Central memory CD8-positive, alpha-beta T cell (primary cell): ENCODE measurements at places on chromosomes 2 and 18.

GRCh38 chr2:228039752-228040534 lies 141.5 kb downstream of the SPHKAP start:
- no peak overlapping the region for H3K27ac ChIP-seq
- no peak for DNase-seq
- no peaks in the 10 kb centered on the region for H3K4me1 ChIP-seq
- H3K27me3 ChIP-seq: no peaks in the 10 kb centered on the region
- no peak overlapping the region for H3K4me3 ChIP-seq

GRCh38 chr2:31957354-31958139 lies 53.3 kb downstream of the MEMO1 start:
- no peak for DNase-seq
- H3K27ac ChIP-seq: peak overlapping the region; percentile 79
- H3K36me3 ChIP-seq: peaks cover 11% of the 10 kb centered on the region

DNA sequence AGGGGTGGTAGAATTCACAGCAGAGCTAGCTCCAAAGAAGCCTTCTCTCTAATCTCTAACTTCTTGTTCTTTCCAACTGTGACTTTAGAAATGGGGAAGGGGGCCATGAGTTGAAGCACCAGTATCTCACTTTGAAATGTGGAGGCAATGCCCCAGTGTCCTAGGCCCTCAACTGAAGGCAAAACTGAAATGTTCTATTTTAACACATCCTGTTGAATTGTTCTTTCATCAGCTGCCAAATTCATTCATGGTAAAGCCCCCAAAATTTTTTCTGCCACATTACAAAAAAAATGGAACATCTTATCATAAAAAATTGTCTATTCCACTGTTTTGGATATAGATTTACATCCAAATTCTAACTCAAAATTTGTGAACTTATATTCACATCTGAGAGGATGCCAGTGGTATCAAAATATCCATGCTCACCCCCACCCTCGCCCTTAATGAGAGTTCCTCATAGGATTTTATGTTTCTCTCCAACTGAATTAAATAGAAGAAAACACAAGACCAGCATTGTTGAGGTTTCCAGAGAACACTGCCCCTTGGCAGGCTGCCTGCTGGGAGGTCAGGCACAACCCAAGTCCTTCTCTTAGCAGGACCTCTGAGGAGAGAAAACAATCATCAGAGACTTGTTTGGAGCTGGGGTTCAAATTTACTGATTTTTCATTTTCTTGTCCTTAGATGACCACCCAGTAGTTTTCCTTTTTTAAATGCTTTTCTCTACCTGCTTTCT lies 147.4 kb upstream of the PGAP1 start:
- peaks cover 58% of the 10 kb centered on the region for H3K4me1 ChIP-seq
- H3K27ac ChIP-seq: peak overlapping the region; percentile 63
- no peak overlapping the region for H3K4me3 ChIP-seq
- H3K27me3 ChIP-seq: no peaks in the 10 kb centered on the region
- peaks cover 72% of the 10 kb centered on the region for H3K36me3 ChIP-seq

DNA sequence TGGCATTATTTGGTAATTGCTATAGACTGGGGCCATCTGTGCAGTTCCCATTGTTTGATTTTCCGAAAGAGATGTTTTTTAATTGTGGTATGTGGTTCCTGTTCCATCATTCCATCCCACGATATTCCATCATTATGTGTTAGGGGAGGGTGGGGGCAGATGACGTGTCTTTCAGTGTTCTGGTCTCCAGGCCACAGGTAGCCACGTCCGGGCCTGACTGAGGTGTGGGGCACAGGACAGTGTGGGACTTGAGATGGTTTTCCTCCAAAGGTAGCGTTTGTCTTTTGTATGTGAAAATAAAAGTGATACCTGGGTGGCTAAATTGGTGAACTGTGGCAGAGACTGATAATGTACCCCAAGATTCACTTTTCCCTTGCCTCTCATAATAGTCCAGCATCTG lies 192.2 kb upstream of the HAAO start:
- H3K27ac ChIP-seq: no peak overlapping the region
- H3K4me1 ChIP-seq: no peaks in the 10 kb centered on the region
- H3K4me3 ChIP-seq: no peak overlapping the region

DNA sequence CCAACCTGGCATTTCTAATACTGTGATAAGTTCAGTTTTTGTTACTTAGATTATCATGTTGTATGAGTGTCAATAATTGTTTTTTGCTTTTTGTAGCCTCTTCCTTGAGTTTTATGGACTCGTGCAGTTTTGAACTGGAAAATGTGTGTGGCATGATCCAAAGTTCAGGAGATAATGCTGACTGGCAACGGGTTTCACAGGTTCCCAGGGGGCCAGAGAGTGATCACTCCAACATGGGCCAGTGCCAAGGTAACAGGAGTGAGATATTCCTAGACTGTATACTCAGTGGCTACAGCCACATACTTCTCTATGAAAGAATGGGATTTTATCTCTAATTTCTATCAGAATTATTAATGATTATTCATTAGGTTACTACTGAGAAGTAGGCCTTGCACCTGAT lies 18.2 kb downstream of the MEP1B start:
- no peak overlapping the region for H3K27ac ChIP-seq
- no peaks in the 10 kb centered on the region for H3K36me3 ChIP-seq

DNA sequence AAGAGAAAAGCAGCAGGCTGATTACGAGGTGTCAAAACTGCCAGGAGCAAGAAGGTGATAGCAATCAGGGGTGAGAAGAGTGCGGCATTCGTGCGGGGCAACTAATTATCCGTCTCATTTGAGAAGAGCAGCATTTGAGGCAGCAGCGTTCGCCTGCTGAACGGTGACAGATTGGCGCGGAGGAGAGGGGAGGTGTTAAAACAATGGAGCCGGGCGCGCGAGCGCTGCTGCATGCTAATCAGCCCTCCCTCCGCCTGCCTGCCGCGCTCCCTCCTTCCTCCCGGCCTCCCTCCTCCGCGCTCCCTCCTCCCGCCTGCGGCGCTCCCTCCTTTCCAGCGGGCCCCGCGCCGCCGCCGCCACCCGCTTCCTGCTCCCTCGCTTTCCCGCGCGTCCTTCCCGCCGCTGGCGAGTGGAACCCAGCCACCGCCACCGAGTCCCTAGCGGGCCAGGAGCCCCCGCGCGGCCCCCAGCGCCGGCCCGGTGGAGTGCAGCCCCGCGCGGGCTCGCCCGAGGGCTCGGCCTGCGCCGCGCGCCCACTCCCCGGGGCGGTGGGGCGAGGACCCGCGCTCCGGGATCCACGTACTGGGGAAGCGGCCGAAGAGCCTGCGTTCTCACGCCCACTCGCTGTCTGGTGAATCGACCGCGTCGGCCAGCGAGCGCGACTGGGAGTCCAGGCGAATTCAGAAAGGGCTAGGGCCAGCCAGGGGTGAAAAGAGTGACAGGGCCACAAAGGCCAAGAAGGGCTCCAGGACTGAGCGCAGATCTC lies 69.5 kb upstream of the PSMD14 start:
- H3K4me3 ChIP-seq: peak overlapping the region; percentile 87
- H3K27ac ChIP-seq: peak overlapping the region; percentile 77
- peak; percentile 43 for DNase-seq
- H3K27me3 ChIP-seq: no peaks in the 10 kb centered on the region

DNA sequence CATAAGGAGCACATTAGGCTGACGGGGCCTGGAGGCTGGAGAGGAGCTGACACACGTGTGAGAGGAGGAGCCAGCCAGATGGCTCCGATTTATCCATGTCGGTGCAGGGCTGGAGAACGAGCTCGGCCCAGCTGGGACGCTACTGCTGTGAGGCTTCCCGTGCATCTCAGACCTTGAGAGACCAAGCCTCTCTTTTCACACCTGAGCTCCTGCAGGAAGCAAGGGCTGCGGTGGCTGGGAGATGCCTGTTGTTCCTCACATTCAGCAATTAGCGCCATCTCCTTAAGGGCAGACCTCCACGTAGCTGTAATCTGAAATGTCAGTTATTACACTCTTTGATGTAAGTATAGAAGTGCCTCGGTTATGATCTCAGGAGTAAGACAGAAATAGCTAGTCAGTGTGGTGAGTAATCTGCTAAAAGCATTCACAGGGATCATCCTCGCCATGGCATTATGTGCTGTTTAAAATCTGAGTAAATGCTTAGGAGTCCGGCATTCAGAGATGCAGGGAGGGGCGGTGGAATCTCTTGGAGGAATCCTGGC lies 107.9 kb downstream of the PRKCE start:
- no peaks in the 10 kb centered on the region for H3K27me3 ChIP-seq
- H3K4me1 ChIP-seq: peaks cover 15% of the 10 kb centered on the region
- no peak overlapping the region for H3K27ac ChIP-seq
- no peak for DNase-seq
- H3K4me3 ChIP-seq: no peak overlapping the region

GRCh38 chr2:30784682-30785081 lies 22.6 kb downstream of the CAPN13 start:
- H3K36me3 ChIP-seq: no peaks in the 10 kb centered on the region
- H3K27me3 ChIP-seq: peaks cover 60% of the 10 kb centered on the region
- no peaks in the 10 kb centered on the region for H3K4me1 ChIP-seq
- no peak overlapping the region for H3K27ac ChIP-seq
- peak; percentile 1 for DNase-seq

DNA sequence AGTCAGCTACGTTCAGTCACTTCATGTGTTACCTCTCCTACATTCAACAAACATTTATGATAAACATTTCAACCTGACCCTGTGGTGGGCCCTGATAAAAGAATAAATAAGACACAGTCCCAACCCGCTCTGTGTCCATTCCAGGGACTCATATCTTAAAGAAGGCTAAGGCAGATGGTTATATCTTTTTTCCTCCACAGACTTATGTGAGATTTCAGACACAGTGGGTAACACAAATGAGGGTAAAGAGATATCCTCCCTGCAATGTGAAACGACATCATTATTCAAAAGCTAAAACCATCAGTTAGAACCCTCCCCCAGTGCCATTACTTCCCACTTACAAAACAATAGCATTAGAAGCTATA lies 11.1 kb upstream of the HNRNPLL start:
- H3K27me3 ChIP-seq: no peaks in the 10 kb centered on the region
- H3K4me1 ChIP-seq: peaks cover 29% of the 10 kb centered on the region
- no peak for DNase-seq
- no peak overlapping the region for H3K4me3 ChIP-seq
- H3K36me3 ChIP-seq: peaks cover 3% of the 10 kb centered on the region

DNA sequence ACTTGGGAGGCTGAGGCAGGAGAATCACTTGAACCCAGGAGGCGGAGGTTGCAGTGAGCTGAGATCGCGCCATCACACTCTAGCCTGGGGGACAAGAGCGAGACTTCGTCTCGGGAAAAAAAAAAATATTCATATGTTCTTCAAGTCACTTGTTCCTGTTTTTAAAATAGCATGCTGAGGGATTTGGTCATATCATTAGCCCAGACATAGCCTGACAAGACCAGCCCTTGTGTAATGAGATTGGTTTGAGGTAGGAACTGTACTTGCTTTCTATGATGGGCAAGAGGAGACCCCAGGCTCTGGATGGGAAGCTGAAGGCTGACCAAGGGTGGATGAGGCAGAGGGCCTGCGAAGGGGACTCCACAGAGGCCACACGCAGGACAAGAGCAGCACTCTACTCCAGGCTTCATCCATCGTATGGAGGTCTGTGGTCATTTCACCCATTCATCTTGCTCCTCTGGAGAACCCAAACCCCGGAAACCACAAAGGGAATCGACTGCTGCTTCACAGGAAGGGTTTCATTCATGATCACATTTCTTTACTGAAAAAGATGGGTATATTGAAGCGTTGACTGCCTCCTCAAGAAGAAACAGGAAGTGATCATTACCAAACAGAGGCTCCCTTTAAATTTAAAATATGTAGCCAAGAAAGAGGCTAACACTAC lies 87.1 kb upstream of the ZNF397 start:
- DNase-seq: no peak
- H3K27ac ChIP-seq: peak overlapping the region; percentile 20
- peaks cover 40% of the 10 kb centered on the region for H3K4me1 ChIP-seq
- H3K27me3 ChIP-seq: no peaks in the 10 kb centered on the region

DNA sequence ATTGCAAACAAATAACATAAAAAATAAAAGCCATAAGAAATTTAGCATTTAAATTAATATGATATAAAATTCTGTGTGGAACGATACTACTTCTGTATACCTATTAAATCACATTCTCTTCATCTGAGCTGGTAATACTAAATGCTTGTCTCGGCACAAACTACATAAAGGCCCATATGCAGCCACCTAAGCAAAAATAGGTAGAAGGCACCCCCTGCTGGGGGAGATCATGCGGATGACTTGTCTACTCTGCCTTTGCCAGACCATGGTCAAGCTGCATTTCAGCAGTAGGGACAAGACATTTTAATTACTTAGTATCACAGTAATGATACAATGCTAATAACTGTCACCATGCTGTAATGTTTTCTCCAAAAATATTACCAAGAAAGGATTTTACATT lies 108.0 kb downstream of the CDH19 start:
- DNase-seq: no peak
- no peak overlapping the region for H3K4me3 ChIP-seq
- H3K36me3 ChIP-seq: no peaks in the 10 kb centered on the region
- H3K4me1 ChIP-seq: no peaks in the 10 kb centered on the region
- no peaks in the 10 kb centered on the region for H3K27me3 ChIP-seq

GRCh38 chr2:20411361-20411894 lies 35.4 kb upstream of the RHOB start:
- peak; percentile 61 for DNase-seq
- H3K4me1 ChIP-seq: peaks cover 6% of the 10 kb centered on the region
- H3K4me3 ChIP-seq: no peak overlapping the region
- peaks cover 43% of the 10 kb centered on the region for H3K27me3 ChIP-seq
- no peaks in the 10 kb centered on the region for H3K36me3 ChIP-seq

- no peak for DNase-seq
- no peak overlapping the region for H3K27ac ChIP-seq
- peaks cover 13% of the 10 kb centered on the region for H3K4me1 ChIP-seq
- H3K4me3 ChIP-seq: no peak overlapping the region
- H3K27me3 ChIP-seq: no peaks in the 10 kb centered on the region
Observed at GRCh38 chr2:8352296-8352695, 329.6 kb upstream of the ID2 start.

GRCh38 chr18:45370255-45371010 lies 244.8 kb upstream of the SLC14A2 start:
- H3K27me3 ChIP-seq: peaks cover 59% of the 10 kb centered on the region
- H3K27ac ChIP-seq: no peak overlapping the region
- no peak overlapping the region for H3K4me3 ChIP-seq
- no peaks in the 10 kb centered on the region for H3K36me3 ChIP-seq

- H3K27me3 ChIP-seq: no peaks in the 10 kb centered on the region
- H3K27ac ChIP-seq: no peak overlapping the region
- no peak for DNase-seq
- no peaks in the 10 kb centered on the region for H3K4me1 ChIP-seq
- no peaks in the 10 kb centered on the region for H3K36me3 ChIP-seq
- no peak overlapping the region for H3K4me3 ChIP-seq
Observed at GRCh38 chr2:118667348-118667747, 180.1 kb downstream of the EN1 start.

DNA sequence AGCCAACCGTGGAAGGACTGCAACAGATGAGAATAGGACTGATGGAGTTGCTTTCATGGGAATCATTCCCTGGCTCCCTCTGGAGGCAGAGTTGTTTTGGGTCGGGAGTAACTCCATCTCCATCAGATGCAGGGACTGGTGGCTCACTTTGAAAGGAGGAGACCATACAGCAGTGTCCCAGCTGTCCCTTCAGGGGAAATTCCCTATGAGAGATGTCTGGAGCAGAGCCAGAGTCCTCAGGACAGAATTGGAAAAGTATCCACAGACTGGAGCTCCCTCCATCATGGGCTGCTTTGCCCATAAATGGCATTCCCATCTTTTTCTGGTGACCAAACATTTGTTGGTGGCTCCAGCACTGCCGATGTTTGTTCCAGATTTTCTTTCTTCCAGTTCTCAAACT lies 144.3 kb downstream of the NCK2 start:
- H3K36me3 ChIP-seq: peaks cover 31% of the 10 kb centered on the region
- no peak overlapping the region for H3K4me3 ChIP-seq
- no peak for DNase-seq
- H3K27ac ChIP-seq: no peak overlapping the region
- no peaks in the 10 kb centered on the region for H3K27me3 ChIP-seq
